Endothelial cell (in vitro differentiated cells): ENCODE measurements at places on chromosomes 12 and 14. TPM values are rescaled to one million over a fixed set of nuclear protein-coding genes. Genes with fewer than 3 reads are reported as not detected.

- no peak for DNase-seq
- H3K27me3 ChIP-seq, result peaks cover 6% of the 10 kb centered on the region
- peaks cover 35% of the 10 kb centered on the region for H3K36me3 ChIP-seq
- no peak overlapping the region for H3K27ac ChIP-seq
Observed at GRCh38 chr14:88482524-88482923, 72.3 kb downstream of the PTPN21 start.

- H3K27ac ChIP-seq, result no peak overlapping the region
- no peak overlapping the region for H3K4me3 ChIP-seq
- no peaks in the 10 kb centered on the region for H3K4me1 ChIP-seq
Observed at GRCh38 chr12:114163771-114164170, 197.6 kb upstream of the RBM19 start.

KERA gene
- not detected for total RNA-seq

NKX2-1 gene
- total RNA-seq, result not detected

GRCh38 chr12:107853479-107853878 lies 79.0 kb downstream of the ASCL4 start:
- peaks cover 1% of the 10 kb centered on the region for H3K27me3 ChIP-seq
- H3K4me3 ChIP-seq, result no peak overlapping the region
- H3K36me3 ChIP-seq, result no peaks in the 10 kb centered on the region
- no peak for DNase-seq
- H3K4me1 ChIP-seq, result peaks cover 12% of the 10 kb centered on the region
- H3K27ac ChIP-seq, result no peak overlapping the region

GPR65 gene
- total RNA-seq, result 0.64 TPM
